Cerebellar nuclear complex (tissue), 1 donor: ENCODE measurements at places on chromosomes 4 and X.

- DNase-seq = no peak
Measured at GRCh38 chr4:23035521-23036056, 342.9 kb downstream of the GBA3 start.

GRCh38 chr4:42339935-42340406 lies 57.3 kb upstream of the SHISA3 start:
- no peak for DNase-seq

DNA sequence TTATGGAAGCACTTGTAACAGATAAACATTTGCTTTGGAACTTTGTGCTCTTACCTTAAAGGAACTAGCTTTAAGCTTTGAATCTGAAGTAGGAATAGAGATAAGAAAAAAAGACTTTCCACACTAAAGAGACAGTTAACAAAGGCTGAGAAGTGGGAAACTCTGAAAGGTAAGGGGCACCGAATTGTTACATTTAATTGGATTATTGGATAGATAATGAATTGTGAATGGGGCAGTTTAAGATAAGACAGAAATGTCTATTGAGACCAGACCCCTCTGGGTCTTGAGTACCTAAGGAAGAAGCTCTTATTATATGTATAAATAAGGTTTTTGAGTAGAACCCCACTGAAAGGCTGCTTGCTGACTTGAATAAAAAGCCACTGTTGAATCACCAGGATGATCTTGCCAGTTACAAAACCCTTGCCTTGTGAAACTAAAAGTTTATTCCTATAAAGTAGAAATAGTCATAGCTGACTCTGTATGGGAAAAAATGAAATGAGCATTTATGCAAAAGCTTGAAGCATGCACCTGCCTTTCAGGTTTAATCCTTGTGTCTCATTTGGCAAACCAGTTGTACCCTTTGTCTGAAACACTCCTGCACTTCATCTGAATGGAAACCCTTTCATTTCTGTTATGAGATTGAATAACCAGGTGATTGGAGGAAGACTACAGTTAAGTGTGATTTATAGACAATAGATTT lies 423.2 kb downstream of the RPA4 start:
- DNase-seq = no peak

DNA sequence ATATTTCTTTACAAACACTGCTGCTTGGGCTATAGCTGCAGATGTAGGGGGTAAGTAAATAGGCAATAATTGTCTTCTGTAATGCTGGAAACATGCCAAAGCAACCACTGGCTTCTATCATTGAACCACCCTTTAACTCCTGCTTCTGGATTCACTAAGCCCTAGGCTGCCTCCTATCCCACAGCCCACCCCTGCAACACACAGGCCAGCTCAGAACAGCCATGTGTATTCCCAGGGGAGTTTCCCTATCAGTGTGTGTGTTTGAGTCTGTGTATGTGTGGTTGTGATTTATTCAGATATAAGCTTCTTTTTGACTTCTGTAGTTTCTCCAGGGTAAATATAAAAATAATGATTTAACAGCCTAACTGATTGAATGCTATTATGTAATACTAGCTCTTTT lies 291.3 kb downstream of the PCDH10 start:
- DNase-seq = no peak

DNA sequence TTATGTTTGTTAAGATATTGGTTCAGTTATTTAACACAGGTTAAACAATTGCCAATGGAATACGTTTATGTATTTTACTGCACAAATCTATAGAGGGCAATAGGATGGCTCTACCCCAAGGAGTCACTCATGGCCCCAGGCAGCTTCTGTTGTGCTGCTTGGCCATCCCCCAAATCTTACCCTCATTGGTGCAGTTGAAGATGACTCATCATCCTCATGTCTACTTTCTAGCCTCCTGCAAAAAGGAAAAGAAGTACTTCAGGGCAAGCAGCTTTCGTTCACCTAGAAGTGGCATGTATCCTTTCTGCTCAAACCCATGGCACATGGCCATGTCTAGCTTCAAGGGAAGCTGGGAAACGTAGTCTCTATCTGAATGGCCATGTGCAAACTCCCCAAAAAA lies 14.2 kb downstream of the PHOX2B start:
- DNase-seq = no peak

- DNase-seq = no peak
Measured at GRCh38 chr4:71832049-71832448, 48.2 kb upstream of the GC start.

DNA sequence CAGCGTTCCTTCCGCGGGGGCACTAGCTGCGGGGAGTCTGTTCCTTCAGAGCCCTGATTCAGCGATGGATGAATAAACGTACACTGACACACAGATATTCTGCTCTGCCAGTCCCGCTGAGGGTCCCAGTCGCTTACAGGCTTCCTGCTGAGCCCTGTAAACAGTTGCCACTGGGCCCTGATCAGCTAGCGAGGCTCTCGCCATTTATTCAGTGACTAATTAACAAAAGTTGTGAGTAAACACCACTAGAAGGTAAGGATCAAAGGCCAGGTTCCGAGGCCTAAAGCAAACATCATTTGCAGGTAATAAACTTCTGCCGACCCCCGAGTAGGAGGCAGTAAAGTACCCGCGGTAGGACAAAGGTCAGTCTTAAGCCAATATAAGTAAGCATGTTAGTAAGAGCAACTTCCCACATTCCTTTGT lies 442.6 kb upstream of the GALNT7 start:
- DNase-seq = no peak
